ENCODE measurements at places on chromosomes 12 and 14. TPM values are rescaled to one million over a fixed set of nuclear protein-coding genes. Genes with fewer than 3 reads are reported as not detected.
A peak's percentile ranks its signal among the peaks of the same experiment; 100 is the strongest.

CLEC4D gene
- not detected for total RNA-seq

MARK3 gene
- total RNA-seq: 89.0 TPM

- no peak for DNase-seq
These were observed 13.2 kb downstream of the FMNL3 start for GRCh38 chr12:49693931-49694444.

DNA sequence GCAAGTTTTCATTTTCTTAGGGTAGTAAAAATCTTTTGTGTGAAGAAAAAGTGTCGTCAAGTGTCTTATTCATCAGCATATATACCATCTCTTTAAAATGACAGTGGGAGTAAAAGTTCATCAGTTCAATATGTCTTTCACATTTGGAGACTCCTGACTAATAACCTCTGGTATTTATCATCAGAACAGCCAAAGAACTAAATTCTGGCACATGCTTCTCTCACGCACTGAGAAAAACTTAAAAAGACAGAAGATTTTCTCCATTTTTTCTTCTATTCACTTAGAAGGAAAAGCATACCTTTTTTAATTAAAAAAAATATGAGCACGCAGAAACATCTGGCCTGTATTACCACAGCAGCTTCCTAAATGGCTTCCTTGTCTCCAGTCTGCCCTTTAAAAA, 265.7 kb downstream of the AKAP6 start:
- no peak for DNase-seq

DNA sequence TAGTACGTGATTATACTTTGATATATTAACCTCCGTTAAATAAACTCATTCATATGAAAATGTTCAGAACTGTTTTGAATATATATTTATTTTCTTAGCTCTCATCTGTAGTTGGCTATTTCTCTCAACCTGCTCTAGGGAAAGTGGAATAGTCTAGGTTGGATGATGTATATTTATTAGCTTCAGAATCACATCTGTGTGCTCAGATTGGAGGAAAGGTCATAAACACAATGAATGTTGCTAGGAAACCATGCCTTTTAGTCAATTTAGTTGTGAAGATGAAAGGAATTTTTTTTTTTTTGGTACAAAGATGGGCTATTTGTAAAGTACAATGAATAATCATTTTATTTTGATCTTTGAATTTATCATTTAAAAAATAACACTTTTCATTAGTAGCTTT, 439.1 kb downstream of the FOXG1 start:
- DNase-seq: no peak

GRCh38 chr12:39378341-39378740, 64.6 kb downstream of the KIF21A start:
- no peak for DNase-seq

DNA sequence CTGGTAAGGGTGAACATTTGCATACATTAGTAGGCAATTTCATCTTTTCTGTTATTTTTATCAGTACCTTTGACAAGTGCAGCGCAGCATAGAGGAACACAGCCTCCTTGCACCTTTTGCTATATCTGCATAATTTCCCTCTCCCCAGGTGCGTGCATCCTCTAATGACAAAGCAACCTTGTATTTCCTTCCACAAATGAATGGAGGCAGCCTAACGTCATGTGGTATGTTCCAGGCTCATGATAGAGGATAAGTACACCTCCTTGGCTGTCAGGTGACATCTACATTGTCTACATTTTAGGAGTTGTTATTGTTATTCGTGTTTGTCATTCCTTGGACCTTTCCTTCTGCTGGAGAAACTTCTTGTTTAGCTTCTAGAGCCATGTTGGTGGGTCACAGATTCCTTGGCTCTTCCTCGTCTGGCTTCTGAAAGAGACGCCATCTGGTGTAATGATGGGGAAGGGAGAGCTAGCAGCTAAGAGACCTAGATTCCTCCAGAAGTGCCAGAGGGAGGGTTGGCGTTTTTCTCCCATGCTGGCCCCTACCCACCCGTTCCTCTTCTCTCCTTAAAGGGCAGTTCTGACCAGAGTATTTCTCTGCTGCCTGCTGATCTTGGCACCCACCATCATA, 37.0 kb downstream of the EVL start:
- no peak for DNase-seq

DNA sequence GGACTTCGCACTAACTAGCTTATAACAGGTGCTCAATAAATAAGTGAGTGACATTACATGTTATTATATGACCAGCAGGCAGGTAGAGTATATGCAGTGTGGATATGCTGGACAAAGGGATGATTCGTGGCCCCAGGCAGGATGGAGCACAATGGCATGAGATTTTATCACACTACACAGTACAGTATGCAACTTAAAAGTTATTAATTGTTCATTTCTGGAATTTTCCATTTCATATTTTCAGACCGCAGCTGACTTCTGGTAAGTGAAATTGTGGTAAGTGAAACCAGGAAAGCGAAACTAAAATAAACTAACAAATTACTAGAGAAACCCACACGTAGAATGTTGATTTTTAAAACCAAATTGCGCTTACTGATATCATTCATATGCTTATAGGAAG, 3.3 kb downstream of the PARP11 start:
- DNase-seq: no peak

SMCO3 gene
- total RNA-seq: not detected

- no peak for DNase-seq
These were observed 82.4 kb upstream of the SLC38A2 start for GRCh38 chr12:46454981-46455380.

KERA gene
- not detected for total RNA-seq

DNA sequence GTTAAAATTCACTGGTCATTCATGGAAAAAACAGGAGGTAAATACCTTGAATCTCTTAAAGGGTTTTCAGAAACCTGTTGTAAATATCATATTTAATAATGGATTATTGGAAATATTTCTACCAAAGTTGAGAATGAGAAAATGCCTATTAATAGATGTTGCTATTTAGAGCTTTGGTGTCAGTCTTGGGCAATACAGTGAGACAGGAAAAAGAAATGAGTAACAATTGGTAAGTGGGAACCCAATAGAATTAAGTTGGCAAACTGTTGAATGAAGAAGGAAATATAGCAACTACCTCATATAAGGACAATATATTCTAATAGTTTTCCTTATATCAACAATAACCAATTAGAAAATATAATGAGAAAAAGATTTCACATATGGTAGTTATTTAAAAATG, 78.0 kb downstream of the ATF7IP start:
- no peak for DNase-seq

GRCh38 chr12:53212931-53213330, 5.9 kb upstream of the ITGB7 start:
- DNase-seq: no peak

NID2 gene
- not detected for total RNA-seq

GRCh38 chr14:90060965-90061684, 669 bp upstream of the KCNK13 start:
- DNase-seq: no peak

SNX6 gene
- 59.8 TPM for total RNA-seq

GPRC5A gene
- 0.25 TPM for total RNA-seq

DNA sequence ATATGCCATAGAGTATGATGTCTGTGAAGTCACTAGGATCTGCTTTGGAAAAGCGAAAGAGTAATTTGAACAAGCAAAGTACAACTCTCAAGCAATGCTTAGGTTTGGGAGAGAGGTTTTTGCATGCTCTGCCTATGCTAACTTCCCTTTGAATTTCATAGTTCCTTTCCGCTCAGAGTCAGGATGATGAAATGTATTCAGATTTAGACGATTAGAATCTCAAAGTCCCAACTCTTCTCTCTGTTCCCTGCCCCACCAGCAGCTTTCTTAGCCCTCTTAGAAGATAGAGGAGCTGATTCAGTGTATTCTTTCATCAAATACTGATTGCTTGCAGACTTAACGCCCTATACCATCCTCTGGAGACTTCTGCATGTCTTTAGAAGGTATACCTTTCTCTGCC, 11.5 kb downstream of the RAB5B start:
- no peak for DNase-seq

DNA sequence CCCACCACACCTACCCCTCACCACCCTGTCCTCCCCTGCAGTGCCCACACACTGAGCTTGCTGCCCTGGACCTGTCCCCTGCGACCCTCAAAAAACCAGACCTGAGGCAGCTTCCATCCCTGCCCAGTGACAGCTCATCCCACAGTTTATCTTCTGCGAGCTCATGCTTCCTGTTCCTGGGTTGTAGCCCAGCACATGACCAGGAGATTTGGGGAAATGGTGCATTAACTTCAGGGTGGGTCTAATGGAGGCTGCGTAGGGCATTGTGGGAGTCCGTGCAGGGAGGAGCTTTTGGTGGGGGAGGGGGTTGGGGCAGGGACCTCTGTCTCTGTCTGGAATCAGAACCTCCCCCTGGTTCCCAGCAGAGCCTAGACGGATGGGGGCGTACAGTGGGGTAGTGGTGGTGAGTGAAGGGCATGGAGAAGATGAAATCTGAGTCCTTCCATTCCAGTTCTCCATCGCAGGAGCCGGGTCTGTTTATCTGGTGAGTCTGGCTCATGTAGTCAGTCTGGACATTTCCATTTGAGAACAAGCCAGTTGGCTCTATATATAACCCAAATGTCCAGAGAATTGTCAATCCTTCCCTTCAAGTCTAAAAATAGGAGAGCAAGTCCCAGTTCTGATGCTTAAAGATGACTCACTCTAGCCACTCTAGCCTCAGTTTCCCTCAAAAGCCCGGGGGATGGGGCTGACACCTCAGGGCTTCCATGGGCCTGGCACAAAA, 270.9 kb downstream of the CACNA1C start:
- DNase-seq: no peak

DNA sequence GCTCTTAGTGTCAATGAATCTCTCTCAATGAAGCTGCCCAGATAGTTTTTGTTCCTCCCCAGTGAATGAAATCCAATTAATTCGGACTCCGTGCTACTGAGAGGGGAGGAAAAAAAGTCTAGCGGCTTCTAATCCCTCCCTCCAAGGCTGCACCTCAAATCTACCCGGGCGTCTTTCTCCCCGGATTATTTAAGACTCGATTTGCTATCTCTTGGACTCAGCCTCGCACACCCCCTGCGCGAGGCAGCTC, 134 bp downstream of the DUSP6 start:
- no peak for DNase-seq

TTC9 gene
- 14.1 TPM for total RNA-seq

GRCh38 chr12:76790564-76791552, 26.9 kb downstream of the ZDHHC17 start:
- DNase-seq: peak; percentile 58
